H1 (cell line): ENCODE measurements at places on chromosomes 16 and 17.

DNA sequence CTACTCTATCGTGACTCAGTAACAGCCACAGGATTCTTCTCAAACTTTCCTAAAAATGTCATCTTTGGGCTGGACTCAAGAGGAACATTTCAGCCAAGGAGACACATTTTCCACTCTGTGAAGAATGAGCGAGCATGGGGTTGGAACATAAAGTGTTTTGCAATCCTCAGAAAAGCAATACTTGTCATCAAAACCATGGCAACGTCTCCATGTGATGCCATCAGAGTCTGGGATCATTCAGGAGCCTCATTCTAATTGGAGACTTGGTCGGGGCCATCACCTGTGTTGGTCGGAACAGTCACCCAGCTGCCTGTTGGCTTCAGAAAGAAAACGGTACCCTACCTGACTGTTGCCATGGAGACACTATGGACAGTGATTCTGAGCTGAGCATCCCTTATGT is 25.5 kb downstream of the MYOCD start:
- no peaks in the 10 kb centered on the region for H3K4me1 ChIP-seq
- DNase-seq = no peak
- no peak overlapping the region for H3K27ac ChIP-seq
- no peaks in the 10 kb centered on the region for H3K27me3 ChIP-seq
- no peak overlapping the region for H3K4me3 ChIP-seq
- H3K36me3 ChIP-seq = no peaks in the 10 kb centered on the region

GRCh38 chr16:22312897-22313781 is 15.9 kb downstream of the POLR3E start:
- H3K4me3 ChIP-seq = no peak overlapping the region
- H3K27ac ChIP-seq = no peak overlapping the region
- H3K4me1 ChIP-seq = no peaks in the 10 kb centered on the region
- no peaks in the 10 kb centered on the region for H3K27me3 ChIP-seq
- peaks cover 55% of the 10 kb centered on the region for H3K36me3 ChIP-seq

GRCh38 chr17:42519546-42520491 is 16.2 kb upstream of the NAGLU start:
- DNase-seq = peak; percentile 59
- H3K4me3 ChIP-seq = peak overlapping the region; percentile 26
- H3K27ac ChIP-seq = no peak overlapping the region
- H3K36me3 ChIP-seq = peaks cover 4% of the 10 kb centered on the region; the same call in 1 of the 2 replicates
- peaks cover 14% of the 10 kb centered on the region for H3K4me1 ChIP-seq
- H3K27me3 ChIP-seq = no peaks in the 10 kb centered on the region; the same call in 1 of the 2 replicates

DNA sequence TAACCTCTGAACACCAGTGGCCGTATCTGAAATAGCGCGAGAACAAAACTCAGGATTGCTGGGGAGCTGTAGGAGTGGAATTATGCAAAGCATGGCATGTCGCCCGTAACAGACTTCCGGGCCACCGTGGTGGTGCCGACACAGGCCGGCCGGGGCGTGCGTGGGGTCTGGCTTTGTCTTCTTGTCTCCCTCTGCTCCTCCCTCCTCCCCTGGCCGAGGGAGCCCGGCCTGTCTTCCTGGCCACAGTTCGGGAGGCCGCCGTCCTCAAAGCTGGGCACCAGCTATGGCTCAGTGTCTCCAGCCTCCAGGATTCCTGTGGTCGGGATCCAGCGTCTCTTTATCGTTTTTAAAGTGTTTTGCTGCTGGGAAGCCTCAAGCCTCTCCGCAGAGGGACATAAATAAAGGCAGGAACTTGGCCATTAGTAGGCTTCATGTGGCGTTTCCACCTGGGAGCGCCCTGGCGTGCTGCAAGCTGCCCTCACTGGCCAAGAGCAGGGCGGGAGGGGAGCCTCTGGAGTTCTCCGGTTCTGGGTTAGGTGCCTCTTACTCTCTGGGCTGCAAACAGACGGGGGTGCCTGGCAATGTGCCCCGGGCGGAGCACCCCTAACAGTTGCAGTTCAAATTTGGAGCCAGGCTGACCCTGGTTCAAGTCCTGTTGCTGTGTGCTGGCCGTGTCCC is 22.0 kb upstream of the NPTX1 start:
- no peak overlapping the region for H3K27ac ChIP-seq
- H3K4me1 ChIP-seq = no peaks in the 10 kb centered on the region; the same call in 1 of the 2 replicates
- H3K4me3 ChIP-seq = no peak overlapping the region

DNA sequence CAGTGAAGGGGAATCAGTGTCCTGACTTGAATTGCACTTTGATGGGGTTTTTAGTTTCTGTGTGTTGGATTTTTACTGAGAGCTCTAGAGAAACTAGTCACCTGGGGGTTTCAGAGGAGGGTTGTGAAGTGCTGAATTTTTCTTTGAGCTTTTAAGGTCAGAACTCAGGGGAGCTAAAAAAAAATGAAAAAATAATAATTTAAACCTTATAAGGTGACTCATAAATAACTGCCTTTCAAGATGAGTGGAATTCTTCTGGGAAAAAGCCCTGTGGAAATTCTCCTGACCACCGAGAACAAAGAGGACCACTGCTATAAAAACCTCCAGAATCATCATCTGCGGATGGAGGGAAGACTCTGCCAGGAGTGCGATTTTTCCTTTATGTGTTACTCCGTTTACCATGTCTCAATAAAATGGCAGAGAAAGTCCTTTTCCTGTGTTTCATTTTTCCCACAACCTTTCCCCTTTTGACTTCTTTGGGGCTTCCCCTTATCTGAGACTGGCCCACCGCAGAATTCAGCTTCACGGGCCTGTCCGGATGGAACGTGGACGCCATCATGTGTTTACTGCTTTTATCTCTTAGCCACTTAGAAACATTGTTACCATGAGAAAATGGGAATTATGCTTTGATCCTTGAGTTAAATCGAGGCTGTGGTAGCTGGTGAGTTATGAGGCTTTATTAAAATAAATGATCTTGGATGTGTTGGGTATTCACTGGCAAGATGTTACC is 39.7 kb downstream of the RPTOR start:
- H3K4me3 ChIP-seq = no peak overlapping the region
- peaks cover 5% of the 10 kb centered on the region; the same call in 1 of the 2 replicates for H3K4me1 ChIP-seq
- H3K36me3 ChIP-seq = no peaks in the 10 kb centered on the region
- no peak for DNase-seq
- no peak overlapping the region for H3K27ac ChIP-seq

GRCh38 chr16:14307527-14308367 is 236.6 kb downstream of the MRTFB start:
- DNase-seq = no peak
- H3K36me3 ChIP-seq = no peaks in the 10 kb centered on the region
- no peak overlapping the region for H3K4me3 ChIP-seq
- H3K4me1 ChIP-seq = peaks cover 60% of the 10 kb centered on the region

DNA sequence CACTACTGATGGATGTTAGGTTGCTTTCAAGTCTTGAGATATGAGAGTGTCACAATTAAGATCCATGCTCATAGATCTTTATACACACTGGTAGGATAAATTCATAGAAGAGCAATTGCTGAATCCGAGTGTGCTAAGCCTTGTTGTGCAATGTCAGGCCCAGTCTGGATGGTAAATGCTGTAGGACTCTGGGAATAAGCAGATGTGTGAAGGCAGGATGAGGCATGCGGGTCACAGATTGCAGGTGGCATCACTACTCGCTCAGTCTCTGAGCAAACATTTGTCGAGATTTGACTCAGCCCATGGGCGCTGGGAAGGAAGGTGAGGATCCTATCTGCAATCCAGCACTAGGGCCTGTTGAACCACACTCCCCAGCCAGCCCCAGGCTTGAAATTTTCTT is 40.7 kb downstream of the TMEM186 start:
- H3K4me1 ChIP-seq = no peaks in the 10 kb centered on the region
- DNase-seq = no peak
- H3K27me3 ChIP-seq = no peaks in the 10 kb centered on the region
- no peaks in the 10 kb centered on the region; the same call in 1 of the 2 replicates for H3K36me3 ChIP-seq
- H3K27ac ChIP-seq = no peak overlapping the region
- H3K4me3 ChIP-seq = no peak overlapping the region

DNA sequence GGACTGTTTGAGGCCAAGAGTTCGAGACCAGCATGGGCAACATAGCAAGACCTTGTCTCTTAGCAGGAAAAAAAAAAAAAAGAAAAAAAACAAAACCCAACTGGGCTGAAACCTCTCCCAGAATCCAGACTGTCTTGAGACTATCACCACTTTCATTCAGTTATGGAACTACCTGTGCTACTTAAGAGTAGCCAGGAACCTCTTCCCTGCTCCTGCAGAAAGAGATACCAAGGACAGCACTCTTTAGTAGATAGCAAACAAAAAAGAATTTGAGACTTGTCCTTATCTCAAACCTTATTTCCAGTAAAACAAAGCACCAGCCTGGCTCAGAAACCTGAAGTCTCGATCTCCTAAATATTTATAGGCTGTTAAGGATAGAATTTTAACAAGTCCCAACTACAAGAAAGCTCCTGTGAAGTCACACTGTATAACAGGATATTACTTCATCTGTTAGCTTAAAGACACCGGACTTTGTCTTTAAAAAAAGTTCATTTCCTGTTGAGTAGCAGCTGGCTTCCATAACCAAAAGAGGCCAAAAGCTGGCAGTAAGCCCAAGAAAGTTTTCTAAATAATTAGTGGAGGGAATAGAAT is 5.1 kb downstream of the CDR2 start:
- H3K4me1 ChIP-seq = peaks cover 4% of the 10 kb centered on the region; the same call in 1 of the 2 replicates
- H3K4me3 ChIP-seq = no peak overlapping the region
- H3K27ac ChIP-seq = no peak overlapping the region
- H3K27me3 ChIP-seq = no peaks in the 10 kb centered on the region; the same call in 1 of the 2 replicates

- no peak overlapping the region for H3K27ac ChIP-seq
- peaks cover 8% of the 10 kb centered on the region for H3K4me1 ChIP-seq
- H3K36me3 ChIP-seq = no peaks in the 10 kb centered on the region
- H3K27me3 ChIP-seq = no peaks in the 10 kb centered on the region
Measured at GRCh38 chr16:57863434-57864160, 61.3 kb upstream of the KIFC3 start.

DNA sequence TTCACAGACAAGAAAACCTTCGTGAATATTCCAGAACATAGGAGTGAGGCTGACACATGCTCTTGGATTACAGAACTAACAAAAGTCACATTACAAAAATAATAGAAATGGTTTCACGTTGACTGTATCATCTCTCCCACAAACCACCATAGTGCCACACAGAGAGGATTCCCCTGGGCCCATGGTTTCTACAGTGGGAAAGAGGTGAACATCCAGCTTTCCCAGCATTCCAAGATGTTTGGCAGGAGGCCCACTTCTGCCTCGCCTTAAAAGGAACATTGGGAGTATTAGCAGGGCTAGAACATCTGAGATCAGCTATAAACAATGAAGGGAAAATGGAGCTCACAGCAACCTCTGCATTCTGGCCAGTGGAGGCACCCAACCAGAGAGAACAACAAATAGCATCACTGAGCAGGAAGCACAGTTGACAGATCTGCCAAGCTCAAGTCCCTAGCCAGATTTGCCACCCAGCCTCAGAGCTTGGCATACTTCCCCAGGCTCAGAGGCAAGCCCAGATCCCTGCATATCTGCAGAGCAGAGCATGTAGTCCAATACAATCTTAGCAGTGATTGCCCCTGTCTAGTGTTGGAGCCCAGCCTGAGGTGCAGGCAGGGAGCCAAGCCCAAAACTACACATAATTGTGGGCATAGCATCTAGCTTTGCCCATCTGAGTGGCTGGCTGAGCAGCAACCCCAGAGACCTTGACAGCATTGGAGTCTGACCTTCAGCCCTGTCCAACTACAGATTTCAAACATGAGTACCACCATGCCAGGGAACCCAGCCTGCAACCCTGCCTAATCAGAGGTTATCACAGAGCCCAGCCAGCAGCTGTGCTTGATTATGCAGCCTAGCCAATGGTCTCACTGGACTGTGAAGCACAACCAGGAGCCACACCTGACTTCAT is 260.4 kb downstream of the CEP112 start:
- H3K4me1 ChIP-seq = no peaks in the 10 kb centered on the region
- DNase-seq = no peak

- H3K4me3 ChIP-seq = peak overlapping the region; percentile 38
- H3K36me3 ChIP-seq = peaks cover 21% of the 10 kb centered on the region
- no peak overlapping the region for H3K27ac ChIP-seq
Measured at GRCh38 chr16:1978476-1979120, 2.7 kb downstream of the NOXO1 start.

DNA sequence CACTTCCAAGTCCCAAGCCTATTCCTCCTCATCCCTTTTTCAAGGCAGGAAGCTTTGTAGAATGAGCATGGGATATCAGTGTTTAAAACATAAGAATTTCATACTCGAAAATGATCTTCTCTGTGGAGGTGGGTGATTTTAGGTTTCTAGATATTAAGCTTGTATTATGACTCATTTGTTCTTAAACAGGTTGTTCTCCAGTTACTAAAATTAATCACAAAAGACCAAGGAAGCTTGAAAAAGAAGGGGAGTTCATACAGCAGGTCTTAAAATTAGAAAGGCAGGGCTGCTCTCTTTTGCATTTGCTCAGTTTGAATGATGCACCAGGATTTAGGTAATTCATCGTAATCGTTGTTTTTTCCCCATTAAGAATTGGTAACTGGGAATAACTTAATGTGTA is 208.7 kb downstream of the PRKCA start:
- H3K27me3 ChIP-seq = no peaks in the 10 kb centered on the region
- no peaks in the 10 kb centered on the region for H3K36me3 ChIP-seq
- no peak overlapping the region for H3K27ac ChIP-seq
- no peak overlapping the region for H3K4me3 ChIP-seq
- 0 out of 2 replicates have a peak, but pooled peaks cover 5% of the 10 kb centered on the region for H3K4me1 ChIP-seq

GRCh38 chr16:15538507-15538906 is 104.1 kb downstream of the BMERB1 start:
- H3K27me3 ChIP-seq = no peaks in the 10 kb centered on the region
- no peak for DNase-seq
- no peaks in the 10 kb centered on the region for H3K36me3 ChIP-seq
- H3K27ac ChIP-seq = no peak overlapping the region
- H3K4me1 ChIP-seq = peaks cover 13% of the 10 kb centered on the region

- H3K4me3 ChIP-seq = no peak overlapping the region
- no peaks in the 10 kb centered on the region for H3K36me3 ChIP-seq
- no peak overlapping the region for H3K27ac ChIP-seq
- no peaks in the 10 kb centered on the region for H3K27me3 ChIP-seq
- no peak for DNase-seq
- no peaks in the 10 kb centered on the region for H3K4me1 ChIP-seq
Measured at GRCh38 chr16:4976079-4976478, 17.9 kb downstream of the SEC14L5 start.

DNA sequence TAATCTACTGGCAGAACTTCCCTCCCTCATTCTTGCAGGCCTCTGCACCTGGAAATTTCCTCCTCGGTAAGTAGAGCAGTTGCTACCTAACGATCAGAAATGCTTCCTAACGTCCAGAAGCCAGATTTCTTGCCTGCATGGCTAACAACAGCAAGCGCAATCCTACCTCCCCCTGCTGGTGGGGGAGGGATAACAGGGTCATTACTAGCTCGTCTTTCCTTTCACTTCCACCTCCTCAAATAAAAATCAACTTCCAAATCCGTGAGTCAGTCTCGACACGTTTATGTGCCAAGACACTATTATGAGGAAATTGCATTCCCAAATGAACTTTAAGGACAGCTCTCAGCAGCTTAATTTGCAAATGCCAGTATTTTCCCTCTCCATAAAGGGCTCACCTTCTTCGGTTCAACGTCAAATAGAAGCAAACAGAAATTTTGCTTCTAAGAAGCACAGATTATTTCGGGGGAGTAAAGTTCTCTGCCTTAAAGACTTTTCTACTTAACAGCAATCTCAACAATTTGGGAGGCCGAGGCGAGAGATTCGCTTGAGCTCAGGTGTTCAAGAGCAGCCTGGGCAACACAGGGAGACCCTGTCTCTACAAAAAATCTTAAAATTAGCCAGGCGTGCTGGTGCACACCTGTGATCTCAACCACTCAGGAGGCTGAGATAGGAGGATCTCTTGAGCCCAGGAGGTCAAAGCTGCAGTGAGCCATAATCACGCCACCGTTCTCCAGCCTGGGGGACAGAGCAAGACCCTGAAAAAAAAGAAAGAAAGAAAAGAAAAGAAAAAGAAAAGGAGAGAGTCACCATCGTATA is 188.6 kb upstream of the PSMD7 start:
- no peaks in the 10 kb centered on the region for H3K27me3 ChIP-seq
- H3K27ac ChIP-seq = no peak overlapping the region
- H3K4me1 ChIP-seq = no peaks in the 10 kb centered on the region; the same call in 1 of the 2 replicates
- H3K4me3 ChIP-seq = no peak overlapping the region
- no peaks in the 10 kb centered on the region for H3K36me3 ChIP-seq
- peak; percentile 85 for DNase-seq
